Stimulated activated CD8-positive, alpha-beta memory T cell treated with anti-CD3 and anti-CD28 coated beads, Interleukin-4, amount 100 ng/mL, for 24 hours (primary cell): ENCODE measurements at places on chromosomes 2 and 18.

DNA sequence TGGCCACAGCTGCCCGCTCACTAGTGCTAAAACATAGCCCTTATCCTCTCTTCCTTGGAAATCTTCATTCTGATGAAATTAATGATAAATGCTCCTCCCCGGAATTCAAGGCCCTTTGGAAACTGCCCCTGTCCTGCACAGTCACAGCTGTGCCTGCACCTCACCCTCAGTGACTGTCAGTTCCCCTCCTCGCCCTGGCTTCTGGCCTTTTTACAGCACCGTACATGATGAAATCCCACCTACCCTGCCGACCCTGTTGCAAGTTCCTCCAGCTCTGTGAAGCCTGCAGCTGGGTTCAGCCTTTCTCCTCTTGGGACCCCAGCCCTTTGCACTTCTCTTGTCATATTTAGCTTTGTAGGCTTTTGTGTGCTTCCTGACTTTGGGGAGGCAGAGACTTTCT is 48.4 kb downstream of the DCDC2C start:
- DNase-seq, result no peak

GRCh38 chr2:237617587-237617982 is 9.8 kb upstream of the LRRFIP1 start:
- no peak for DNase-seq

- no peak for DNase-seq
Measured at GRCh38 chr18:36337679-36338402, 40.3 kb downstream of the FHOD3 start.

GRCh38 chr18:33573193-33573592 is 4.8 kb upstream of the ASXL3 start:
- DNase-seq, result no peak

DNA sequence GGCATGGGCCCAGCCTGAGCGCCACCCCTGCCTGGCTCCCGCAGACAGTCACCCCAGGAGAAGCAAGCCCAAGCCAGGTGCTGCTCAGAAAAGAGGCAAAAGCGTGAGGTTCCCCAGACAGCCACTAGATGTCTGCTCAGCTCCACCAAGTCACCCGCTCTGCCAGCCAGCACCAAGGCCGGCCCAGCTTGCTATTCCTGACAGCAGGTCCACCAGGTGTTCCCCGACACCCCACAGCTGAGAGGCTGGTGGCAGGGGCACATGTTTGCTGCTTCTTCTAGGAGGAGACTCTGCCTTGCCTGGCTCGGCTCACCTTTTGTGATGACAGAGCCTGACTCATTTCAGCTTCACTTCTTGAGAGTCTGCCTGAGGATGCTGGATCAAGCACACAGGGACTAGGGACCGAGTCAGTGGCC is 206.7 kb downstream of the MGAT5 start:
- no peak for DNase-seq

DNA sequence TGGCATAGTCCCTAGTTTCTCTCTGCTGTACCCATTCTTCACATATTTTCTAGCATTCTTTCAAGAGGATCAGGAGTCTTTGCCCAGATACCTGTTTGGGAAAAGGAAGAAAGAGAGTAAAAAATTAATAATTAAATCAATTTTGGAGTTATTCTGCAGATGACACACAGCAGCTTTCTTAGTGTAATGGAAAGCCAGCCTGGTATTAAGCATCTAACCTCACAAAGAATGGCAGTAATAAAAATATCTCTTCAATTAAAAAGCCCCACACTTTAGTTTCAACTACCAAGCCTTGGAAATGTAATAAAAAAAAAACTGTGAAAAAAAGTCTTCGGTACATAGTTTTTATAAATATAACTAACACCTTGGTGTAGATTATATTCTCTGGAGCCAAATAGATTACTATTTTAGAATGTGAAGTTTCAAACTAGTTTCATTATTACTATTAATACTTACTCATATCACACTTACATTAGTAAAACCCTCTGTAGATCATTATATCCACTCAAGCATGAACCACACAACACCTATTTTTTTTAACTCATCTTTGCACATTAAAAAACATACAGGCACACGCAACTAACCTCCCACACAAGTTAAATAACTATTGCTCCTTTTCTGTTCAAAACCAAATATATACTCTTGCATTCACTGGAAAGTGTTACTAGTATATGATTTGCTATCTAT is 90.9 kb downstream of the GPD2 start:
- DNase-seq, result no peak

- DNase-seq, result no peak
Measured at GRCh38 chr18:5997361-5997760, 102.0 kb upstream of the TMEM200C start.

DNA sequence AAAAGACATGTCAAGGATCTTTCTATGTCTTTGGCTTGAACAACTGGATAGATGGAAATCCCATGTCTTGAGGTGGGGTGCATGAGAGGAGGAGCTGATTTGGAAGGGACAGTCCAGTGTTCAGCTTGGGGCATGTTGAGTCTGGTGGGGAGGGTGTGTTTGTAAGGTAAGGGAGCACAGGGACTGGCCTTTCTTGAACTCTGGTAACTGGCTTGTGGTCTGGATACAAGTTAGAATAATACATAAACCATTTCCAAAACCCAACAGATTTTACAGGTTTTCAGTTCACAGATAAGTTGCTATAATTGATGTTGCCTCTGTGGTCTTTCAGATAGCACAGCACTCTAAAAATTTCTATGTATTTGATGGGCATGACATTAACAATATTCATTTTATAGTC is 24.2 kb downstream of the RHBDD1 start:
- DNase-seq, result no peak

- no peak for DNase-seq
Measured at GRCh38 chr18:57853133-57853532, 50.0 kb upstream of the ATP8B1 start.

- DNase-seq, result no peak
Measured at GRCh38 chr2:66446941-66447340, 12.0 kb downstream of the MEIS1 start.

DNA sequence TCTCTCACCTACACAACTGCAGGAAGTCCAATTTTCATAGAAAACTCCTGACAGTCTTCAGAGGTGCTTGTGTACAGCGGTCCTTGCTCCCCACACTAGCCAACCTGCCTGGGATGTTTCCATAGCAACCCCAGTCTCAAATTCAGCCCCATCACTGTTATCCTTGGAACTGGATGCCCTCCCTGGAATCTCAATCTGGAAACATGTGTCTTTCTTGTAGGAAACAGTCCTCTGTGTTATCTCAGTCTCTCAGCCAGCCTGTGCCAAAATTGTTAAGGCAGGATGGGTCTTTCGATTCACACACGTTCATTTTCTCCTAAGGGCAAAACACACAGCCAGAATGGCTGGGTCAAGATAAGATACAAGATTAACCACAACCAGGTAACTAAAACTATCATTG is 295.5 kb upstream of the RND3 start:
- no peak for DNase-seq

DNA sequence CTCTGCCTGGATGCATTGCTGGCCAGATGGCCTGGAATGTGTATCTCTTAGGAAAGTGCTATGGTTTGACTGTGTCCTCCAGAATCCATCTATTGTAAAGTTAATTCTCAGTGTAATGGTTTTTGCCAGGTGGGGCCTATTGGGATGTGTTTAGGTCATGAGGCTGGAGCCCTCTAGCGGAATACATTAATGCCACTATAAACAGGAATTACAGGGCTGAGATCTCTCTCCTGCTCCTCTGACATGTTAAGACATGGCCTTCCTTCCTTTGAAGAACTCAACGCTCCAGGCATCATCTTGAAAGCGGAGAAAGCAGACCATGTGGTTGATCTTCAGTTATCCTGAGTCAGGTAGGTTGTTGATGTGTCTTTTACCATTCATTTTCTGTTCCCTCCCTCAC is 276.4 kb downstream of the RPIA start:
- DNase-seq, result no peak

DNA sequence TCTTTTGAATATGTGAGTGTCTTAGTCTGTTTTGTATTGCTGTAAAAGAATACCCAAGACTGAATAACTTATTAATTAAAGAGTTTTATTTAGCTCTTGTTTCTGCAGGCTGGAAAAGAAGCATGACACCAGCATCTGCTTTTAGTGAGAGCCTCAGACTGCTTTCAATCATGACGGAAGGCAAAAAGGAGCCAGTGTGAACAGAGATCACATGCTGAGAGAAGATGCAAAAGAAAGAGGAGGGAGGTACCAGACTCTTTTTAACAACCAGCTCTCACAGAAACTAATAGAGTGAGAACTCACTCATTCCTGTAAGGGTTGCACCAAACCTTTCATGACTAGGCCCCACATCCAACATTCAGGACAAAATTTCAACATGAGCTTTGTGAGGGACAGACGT is 101.6 kb upstream of the HNMT start:
- DNase-seq, result no peak

GRCh38 chr2:172211512-172211911 is 108.8 kb upstream of the DLX2 start:
- no peak for DNase-seq

GRCh38 chr2:143264851-143265250 is 135.6 kb downstream of the ARHGAP15 start:
- DNase-seq, result no peak

GRCh38 chr2:13607139-13607538 is 890.4 kb downstream of the TRIB2 start:
- no peak for DNase-seq

DNA sequence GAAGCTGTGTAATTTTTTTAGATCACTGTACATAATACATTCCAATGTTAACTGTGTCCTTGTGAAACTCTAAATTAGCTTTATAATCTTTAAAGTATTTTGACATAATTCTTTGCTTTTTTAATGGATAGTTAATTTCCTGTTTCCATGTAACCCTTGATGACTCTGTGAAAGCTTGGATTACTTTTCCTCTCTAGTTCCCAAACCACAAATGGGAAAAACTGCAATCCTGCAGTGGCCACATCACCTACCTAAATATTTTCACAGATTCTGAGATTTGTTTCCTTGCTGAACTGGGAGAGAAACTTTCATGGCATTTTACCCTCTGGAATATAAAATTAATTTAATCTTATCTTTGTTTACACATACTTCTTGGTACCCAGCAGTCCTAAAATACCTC is 161.6 kb upstream of the CCDC68 start:
- no peak for DNase-seq

GRCh38 chr18:65792456-65793074 is 41.8 kb downstream of the CDH7 start:
- DNase-seq, result no peak

GRCh38 chr18:74376523-74376922 is 60.9 kb downstream of the C18orf63 start:
- no peak for DNase-seq

DNA sequence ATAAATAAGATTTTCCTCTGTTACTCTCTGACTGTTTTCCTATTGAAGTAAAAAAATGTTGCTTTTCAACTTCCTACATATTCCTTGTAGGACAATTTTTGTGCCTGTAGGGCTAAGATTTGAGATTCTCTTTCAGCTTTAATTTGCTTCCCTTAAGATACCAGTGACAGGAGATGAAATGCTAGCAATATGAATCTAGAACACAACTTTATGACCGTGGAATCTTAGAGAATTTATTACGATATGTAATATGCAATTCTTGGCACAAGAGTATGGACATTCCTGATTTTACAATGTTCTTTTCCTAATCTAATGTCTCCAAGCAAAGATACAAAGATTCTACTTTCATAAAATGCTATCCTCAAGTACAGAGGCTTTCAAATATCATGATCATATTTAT is 180.9 kb downstream of the KCNE4 start:
- DNase-seq, result no peak

GRCh38 chr18:34834897-34835296 is 124.8 kb downstream of the DTNA start:
- no peak for DNase-seq

DNA sequence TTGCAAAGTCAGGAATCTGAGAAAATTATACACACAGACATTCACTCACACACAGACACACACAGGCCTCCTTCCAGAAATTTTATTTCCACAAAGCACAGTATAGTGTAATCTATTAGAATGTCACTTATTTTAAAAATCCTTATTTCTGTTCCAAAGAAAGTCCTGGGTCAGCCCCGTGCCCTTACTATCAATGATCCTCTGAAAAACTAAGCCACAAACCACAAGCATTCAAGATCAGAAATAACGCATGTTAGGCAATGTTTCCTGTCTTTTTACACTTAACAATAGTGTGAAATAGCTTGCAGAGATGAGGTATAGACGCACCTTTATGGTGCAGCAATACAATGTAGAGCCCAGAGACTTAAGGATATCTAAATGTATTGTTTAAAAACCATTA is 25.8 kb downstream of the TBC1D8 start:
- DNase-seq, result no peak

- no peak for DNase-seq
Measured at GRCh38 chr2:84690225-84690624, 173.9 kb downstream of the DNAH6 start.

DNA sequence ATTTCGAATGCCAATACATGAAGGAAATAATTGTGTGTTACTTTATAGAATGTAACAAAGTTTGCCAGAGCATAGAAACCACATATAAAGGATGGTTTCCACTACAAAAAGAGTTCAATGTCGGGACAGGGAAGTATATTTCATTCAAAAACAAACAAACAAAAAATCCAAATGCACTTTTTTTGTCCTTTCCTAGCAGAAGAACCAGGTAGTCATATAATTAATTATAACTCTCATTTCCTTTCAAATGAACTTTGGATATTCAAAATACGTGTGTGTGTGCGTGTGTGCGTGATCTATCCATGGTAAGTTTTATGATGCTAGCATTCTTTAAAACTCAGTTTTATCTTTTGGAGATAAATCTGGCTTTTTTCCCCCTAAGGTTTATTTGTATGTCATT is 8.3 kb downstream of the FN1 start:
- no peak for DNase-seq
